ENCODE measurements at places on chromosomes 2 and 18.

- no peak for DNase-seq
These were observed 14.9 kb upstream of the ITPRID2 start for GRCh38 chr2:181876614-181877063.

DNA sequence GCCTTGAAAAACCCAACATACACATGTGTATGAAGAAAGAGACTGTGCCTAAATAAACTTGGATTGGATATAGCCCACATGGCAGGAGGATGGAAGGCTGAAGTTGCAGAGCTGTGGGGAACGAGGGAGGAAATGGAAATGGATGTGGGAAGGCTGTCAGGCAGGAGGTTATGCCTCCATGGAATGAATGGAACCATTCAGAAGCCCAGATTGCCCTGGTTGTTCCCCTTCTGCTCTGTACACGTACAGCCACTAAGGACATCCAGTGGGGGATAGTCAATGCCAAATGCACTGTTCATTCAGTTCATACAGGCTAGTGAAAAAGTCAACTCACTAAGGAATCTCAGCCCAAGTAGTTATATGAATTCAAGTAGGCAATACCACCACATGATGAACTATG is 463.7 kb downstream of the TNS1 start:
- DNase-seq, result peak; percentile 50

GRCh38 chr2:170196963-170197362 is 19.0 kb downstream of the MYO3B start:
- DNase-seq, result no peak

DNA sequence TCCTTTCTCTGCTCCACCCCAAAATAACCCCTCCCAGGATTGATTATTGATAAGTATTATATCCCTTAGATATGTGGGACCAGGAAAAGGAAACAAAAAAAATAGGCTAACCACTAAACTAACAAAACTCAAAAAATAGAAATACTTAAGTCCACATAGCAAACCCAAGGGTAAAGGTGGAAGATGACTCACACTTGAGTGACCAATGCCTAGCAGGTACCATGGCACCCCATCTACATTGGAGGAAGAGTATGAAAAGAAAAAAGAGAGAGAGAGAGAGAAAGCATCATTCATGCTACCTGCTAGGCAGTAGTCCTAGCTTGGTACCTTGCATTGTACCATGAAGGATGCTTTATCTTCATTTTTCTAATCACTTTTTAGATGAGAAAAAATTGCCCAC is 6.3 kb downstream of the EXOC6B start:
- DNase-seq, result no peak

DNA sequence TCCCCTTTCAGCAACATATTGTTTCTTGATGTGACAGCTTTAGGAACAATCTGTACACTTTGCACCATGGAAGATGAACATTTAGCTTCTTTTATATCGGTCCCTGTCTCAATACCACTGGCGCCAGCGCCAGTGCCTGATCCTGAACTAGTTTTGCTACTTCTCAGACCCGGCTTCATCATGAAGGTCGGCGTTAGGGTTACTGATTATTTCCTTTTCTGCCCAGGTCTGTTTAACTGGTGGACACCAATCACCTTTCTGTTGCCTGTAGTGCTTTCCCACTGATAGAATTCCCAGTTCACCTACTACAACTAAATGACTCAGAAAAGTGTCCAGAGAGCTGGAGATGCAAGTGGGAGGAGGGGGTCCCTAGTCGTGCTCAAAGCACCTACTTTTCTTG is 99.5 kb downstream of the MYCN start:
- no peak for DNase-seq

DNA sequence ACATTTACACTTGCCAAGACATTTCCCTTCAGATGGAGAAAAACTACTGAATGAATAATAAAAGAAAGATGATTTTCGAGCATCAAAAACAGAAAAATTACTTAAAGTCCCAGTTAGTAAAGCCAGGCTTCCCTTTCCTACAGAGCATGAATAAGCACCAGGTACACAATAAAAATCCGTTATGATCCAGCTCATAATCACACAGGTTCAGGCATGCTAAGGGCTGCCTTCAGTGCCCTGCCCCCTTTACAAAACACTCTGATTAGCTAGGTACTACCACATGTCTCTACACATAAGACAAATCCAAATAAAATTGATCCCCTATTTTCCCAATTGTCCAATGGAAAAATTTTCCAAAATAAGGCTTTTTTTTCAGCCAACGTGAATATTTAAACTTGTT is 413.2 kb upstream of the LRATD1 start:
- DNase-seq, result no peak

- DNase-seq, result no peak
These were observed 84.2 kb downstream of the TTC27 start for GRCh38 chr2:32711908-32712501.

GRCh38 chr18:62725896-62726295 is 10.6 kb downstream of the PHLPP1 start:
- DNase-seq, result no peak

DNA sequence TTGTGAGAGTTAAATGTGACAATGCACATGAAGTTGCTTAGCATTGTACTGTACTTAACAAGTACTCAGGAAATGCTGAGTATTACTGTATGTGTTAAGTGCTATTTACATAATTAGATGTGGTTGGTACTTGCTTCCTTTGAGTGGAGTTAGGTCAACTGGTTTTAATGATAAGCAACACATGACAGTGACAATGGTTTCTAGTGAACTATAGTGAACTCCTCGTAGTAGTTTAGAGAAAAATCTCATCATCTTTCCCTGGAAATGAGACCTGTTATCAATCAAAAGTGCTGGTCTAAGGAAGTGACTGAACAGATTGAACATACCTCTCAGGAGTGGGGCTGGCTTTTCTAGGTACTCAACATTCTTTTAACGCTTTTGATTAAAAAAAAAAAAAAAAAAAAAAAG is 29.2 kb upstream of the ZDBF2 start:
- DNase-seq, result no peak

All from COLO829 (cell line).